NCI-H1694 treated with DMSO at 0.1 percent for 48 hours (cell line): ENCODE measurements at places on chromosomes 13 and 19.

DNA sequence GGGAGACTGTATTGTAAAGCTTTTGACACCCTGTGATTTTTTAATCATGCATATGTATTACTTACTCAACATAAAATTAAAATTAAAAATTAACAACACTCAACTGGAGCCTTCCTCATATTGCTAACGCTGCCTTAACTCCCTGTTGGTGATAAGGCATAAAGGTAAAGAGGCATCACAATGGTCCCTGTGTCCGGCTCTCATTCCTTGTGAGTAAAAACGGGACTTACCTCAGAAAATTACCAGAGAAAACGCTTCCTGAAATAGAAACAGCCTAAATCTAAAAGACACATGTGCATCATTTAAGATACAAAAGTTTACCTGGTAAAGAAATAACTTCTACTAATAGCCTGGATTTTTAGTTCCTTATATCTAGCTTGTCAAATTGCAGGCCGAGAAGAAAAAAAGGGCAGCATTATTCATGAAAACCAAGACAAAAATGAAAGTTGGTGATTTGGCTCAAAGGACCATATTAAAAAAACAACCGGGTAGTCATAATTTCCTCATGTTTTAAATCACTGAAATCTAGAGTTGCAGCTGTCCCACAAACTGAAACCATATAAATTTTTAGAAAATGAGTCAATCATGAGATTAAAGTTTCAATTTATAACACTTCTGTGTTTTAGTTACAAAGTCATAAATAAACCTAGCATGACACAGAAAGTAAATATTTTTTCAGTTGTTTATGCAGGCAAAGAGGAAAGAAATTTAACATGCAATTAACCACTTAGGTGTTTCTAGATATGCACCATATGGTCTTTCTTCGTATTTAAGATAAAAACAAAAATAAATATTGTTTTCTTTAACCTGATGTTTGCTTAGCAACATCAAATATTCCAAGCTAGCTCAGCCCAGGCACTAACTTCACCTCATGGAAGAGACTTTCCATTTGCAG is 94.7 kb downstream of the MIPEP start:
- DNase-seq, result no peak

- peak; percentile 64 for DNase-seq
These were observed 13.2 kb upstream of the CREB3L3 start for GRCh38 chr19:4140237-4140711.

- no peak for DNase-seq
These were observed 5.0 kb downstream of the LYL1 start for GRCh38 chr19:13097463-13098258.

DNA sequence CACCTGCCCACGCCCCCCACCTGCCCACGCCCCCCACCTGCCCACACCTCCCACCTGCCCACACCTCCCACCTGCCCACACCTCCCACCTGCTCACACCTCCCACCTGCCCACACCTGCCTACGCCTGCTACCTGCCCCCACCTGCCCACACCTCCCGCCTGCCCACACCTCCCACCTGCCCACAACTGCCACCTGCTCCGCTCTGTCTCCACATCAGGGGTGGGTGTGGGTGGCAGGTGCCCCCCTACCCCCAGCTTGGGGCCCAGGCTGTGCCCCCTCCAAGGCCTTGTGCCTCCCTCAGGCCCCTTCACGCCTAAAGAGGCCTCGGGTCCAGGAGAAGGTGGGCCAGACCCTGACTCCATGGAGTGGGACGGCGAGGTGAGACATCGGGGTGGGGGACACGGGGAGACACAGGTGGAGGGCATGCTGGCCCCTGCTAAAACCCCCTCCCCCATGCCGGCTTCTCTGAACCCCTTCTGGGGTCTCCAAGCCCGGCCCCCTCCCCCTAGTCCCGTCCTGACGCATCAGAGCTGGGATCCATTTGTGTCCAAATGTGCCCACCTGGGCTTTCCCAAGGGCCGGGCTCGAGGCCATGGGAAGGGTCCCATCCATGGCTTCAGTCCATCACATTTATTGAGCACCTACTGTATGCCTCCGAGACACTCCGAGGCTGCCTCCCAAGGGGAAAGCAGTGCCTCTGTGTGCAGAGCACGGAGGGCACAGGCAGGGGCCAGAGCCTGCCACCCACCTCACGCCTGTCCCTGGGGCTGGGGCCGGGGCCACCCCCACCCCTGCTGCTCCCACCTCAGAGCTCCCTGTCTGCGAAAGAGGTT is 4.9 kb downstream of the PLK5 start:
- DNase-seq, result no peak

GRCh38 chr13:113158946-113159345 is 498 bp downstream of the PROZ start:
- DNase-seq, result no peak

- DNase-seq, result no peak
These were observed 17.1 kb upstream of the ZSCAN4 start for GRCh38 chr19:57651654-57651996.

GRCh38 chr13:87667686-87668085 is 3.5 kb upstream of the SLITRK5 start:
- no peak for DNase-seq

DNA sequence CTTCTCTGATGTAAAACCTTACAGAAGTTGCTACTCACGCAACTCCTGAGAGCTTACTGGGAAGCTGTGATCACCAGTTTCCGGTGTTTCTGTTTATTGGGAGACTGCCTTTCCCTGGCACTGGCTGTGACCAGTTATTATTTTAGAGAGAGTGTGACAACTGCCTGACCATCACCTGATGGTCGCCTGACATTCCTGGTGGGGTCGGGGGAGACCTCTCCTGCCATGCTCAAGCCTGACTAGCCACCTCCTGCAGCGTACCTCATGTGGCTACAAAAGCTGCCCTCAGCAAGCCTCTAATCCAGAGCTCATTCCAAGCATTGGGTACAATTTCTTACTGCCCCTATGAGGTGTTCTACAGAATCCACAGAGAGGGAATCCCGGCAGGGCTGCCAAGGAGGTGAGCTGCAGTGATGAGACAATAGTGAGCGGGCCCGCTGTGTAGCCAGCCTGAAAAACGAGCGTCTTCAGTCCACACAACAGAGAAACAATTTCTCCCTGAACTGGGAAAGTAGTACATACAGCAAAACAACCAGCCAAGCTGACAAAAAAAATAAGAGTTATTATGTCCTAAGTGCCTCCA is 28.7 kb downstream of the GJA3 start:
- no peak for DNase-seq

DNA sequence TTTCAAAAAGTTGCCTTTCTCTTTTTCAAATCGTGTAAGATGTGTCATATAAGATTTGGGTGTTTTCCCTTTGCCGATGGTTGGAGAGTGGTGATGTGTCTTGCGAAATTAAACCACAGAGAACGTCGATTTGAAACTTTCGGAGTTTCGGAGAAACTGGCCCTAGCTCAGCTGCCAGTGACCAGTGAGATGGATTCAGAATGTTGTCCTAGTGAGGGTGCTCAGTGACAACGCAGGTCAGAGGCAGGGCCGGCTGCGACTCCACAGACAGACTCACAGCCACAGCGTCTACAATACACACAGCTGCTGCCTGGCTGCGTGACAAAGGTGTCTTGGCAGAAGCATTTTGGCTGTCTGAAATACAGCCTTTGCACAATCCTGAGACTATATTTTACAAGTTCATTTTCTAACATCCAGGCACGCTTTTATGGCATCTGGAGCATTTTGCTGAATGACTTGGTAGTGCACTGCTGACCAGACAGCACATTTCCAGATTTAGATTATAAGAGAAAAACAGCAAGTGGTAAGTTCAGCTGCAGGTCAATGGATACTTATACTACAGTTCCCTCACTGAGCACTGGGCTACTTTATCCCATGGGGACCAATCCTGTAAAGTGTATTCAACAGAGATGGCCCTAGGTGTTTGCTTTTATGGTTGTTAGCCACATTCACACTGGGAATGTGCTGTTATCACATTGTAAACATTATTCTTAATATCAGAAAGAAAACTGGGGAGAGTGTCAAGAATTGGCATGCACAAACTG is 207.5 kb downstream of the KCNRG start:
- no peak for DNase-seq

- DNase-seq, result no peak
These were observed 24.4 kb upstream of the NMRK2 start for GRCh38 chr19:3908266-3909054.

GRCh38 chr19:30795727-30796126 is 423.5 kb downstream of the ZNF536 start:
- no peak for DNase-seq

DNA sequence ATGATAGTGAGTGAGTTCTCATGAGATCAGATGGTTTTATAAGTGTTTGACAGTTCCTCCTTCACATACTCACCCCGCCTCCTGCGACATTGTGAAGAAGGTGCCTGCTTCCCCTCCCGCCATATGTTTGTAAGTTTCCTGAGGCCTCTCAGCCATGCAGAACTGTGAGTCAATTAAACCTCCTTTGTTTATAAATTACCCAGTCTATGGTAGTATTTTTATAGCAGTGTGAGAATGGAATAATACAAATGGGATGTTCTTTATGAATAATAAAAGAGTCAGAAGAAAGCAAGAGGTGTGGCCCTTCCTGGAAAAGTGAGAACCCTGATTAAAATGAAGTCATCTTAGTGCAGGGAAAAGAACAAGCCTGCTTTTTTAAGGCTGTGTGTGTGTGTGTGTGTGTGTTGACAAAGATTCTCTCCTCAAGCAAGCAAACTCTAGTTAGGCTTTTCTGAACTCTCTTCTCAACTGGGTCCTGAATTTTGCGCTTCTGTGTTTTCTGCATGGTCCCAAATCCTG is 18.8 kb upstream of the ARGLU1 start:
- no peak for DNase-seq

DNA sequence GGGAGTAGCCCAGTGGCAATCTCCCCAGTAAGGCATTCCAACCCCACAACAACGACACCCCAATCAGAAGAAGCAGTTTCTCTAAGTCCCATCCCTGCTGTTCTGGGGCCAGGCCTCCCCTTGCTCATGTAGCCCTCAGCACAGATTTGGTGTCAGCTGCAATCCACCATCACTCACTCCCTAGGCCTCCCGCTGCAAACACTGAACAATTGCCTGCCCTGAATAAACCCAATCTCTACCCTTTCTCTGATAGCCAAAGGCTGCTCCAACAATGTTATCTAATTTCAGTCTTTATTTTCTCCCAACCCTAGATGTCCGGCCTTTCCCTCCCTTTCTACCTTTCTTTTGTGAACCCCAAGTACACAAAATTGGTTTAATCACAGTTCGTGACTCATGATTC is 5.6 kb upstream of the SOX21 start:
- DNase-seq, result no peak

GRCh38 chr13:112803422-112803821 is 113.6 kb downstream of the ATP11A start:
- no peak for DNase-seq

DNA sequence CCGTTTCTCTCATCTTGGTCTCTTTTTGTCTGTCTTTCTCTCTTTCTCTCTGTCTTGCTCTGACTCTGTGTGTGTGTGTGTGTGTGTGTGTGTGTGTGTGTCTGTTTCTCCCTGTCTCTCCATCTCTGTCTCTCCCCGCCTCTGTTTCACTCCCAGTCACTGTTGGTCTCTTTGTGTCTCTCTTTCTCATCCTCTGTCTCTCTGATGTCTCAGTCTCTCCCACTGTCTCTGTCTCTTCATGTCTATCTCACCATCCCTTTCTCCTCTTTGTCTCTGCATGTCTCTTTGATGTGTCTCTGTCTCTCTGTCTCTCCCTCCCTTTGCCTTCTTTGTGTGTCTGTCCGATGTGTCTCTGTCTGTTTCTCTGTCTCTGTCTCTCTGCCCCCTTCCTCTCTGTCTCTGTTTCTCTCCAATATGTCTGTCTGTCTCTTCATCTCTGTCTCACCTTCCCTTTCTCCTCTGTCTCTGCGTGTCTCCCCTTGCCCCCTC is 2.5 kb downstream of the NFIC start:
- peak; percentile 60 for DNase-seq

GRCh38 chr19:3775831-3776230 is 3.8 kb upstream of the RAX2 start:
- no peak for DNase-seq

DNA sequence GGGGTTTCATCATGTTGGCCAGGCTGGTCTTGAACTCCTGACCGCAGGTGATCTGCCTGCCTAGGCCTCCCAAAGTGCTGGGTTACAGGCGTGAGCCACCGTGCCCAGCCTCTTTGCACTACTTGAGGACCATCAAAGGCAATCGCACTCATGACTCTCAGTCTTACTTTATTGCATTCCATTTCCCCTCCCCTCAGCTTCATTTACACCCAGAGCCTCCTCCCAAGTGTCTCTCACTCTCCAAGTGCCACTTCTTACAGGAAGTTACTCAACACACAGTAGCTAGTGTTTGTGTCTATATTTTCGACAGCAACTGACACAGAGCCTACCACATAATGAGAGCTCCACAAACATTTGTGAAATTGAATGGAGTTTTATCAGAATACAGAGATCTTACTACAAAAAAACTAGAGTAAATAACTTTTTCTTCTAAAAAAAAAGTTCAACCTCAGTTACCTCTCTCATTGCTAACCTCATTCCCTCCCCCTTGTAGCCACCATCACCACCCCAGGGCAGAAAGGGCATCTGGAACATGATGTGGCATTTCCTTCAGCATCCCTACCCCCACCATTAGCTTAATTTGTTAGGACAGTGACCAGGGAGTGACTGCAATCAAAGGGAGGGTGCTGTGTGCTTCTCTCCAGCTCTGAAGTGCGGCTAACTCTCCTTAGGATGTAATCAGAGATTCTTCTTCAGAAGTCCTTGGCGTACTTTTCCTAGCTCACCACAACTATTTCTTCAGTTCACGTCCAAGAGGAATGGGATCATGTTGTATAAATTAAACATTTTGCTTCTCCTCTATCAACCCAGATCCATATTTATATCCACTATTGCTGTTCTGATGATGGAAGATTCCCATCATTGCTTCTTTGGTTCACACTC is 17.0 kb upstream of the RUBCNL start:
- no peak for DNase-seq

DNA sequence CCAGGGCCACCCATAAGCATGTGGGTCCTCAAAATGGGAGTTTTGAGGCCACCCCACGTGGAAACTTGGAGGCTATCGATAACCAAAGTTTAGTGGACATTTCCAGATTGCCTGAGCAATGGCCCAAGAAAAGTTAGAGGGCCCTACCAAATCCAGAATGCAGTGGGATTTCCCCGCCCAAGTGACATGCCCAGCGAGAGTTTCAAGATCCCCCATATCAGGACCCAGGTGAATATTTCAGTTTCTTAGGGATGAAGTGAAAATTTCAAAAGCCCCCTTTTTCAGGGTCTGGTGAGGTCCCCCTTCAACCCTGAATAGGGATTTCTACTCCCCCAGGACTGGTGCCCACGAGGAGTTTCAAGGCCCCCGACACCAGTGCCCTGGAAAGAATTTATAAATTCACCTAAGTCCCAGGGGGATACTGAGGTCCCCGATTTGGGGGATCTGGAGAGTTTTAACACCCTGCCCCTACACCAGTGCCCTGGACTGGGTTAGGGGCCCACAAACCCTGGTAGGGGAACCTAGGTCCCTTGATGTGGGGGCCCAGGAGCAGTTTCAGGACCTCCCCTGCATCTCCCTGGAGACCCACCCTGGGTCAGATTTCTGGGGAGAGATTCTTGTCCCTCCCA is 695 bp downstream of the BST2 start:
- DNase-seq, result no peak

GRCh38 chr19:50358483-50359327 is 6.7 kb downstream of the NAPSA start:
- DNase-seq, result no peak

GRCh38 chr19:48671446-48671995 is 1.3 kb downstream of the NTN5 start:
- peak; percentile 85 for DNase-seq

- no peak for DNase-seq
These were observed 179.2 kb downstream of the NHLRC3 start for GRCh38 chr13:39217471-39217870.
